G401 (cell line): ENCODE measurements at places on chromosomes 3 and 15.

DNA sequence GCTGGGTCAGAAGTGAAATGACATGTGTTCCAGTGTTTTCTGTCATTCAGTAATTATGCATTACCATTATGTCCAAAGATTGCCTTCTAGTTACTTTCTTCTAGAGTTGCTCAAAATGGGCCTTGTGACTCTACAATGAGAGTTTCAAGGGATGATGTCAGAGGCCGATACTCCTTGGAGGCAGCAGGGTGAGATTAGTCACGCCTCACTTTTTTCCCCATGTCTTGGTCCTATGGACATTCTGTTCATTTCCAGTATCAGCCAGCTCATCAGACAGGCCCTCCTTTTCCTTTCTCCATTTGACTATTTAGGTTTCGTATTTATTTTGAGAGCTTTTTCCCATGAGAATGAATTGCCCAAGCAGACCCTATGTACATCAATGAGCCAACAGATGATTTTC lies 17.5 kb downstream of the VGLL3 start:
- no peak for DNase-seq

DNA sequence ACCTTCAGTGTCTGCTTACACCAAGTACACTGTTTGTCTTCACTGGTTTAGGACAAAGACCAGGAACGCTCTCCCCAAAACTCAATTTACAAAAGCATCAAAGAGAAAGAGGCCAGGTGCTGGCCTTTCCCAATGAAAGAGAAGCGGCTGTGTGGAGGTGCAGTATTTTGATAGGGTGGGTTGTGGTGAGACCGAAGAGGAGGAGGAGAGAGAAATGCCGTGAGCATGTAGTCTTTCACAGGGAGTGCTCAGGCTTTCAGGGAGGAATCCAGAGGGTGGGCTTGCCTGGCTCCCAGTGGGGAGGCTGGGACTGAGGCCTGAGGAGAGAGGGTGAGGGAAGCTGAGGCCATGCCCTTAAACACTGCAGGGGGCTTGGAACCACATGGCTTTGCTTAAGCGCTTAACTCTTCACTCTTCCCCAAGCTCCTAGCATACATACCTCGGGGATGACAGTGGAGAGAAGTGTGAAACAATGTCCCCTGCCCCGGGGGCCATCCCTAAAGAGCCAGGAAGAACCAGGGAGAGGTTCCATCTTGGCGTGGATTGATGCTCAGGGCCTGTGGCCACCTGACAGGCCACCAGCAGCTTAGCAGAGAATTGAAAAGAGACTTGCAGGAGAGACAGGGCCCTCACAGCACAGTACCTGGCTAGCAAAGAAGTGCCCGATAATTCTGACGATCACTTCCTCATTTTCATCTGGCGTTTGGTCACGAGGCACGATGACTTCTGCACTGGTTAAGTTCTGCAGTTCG lies 60.5 kb downstream of the SENP2 start:
- DNase-seq, result no peak

GRCh38 chr15:53569751-53570480 lies 189.5 kb downstream of the WDR72 start:
- no peak for DNase-seq

GRCh38 chr15:24919446-24919845 lies 35.3 kb upstream of the SNRPN start:
- DNase-seq, result no peak

GRCh38 chr15:100601163-100601562 lies 821 bp downstream of the LINS1 start:
- DNase-seq, result peak; percentile 3

GRCh38 chr3:81968658-81969057 lies 207.2 kb upstream of the GBE1 start:
- DNase-seq, result no peak
